ENCODE measurements at places on chromosomes 11 and 22. TPM values are rescaled to one million over a fixed set of nuclear protein-coding genes. Genes with fewer than 3 reads are reported as not detected.

JAML gene
- 87.9 TPM for total RNA-seq

ABCC8 gene
- total RNA-seq, result 4.7 TPM

C11orf68 gene
- 34.7 TPM for total RNA-seq

SLN gene
- total RNA-seq, result 1.0 TPM

OR52A1 gene
- total RNA-seq, result not detected

TMEM184B gene
- 79.2 TPM for total RNA-seq

MS4A3 gene
- total RNA-seq, result not detected

- no peak for DNase-seq
These were observed 16.1 kb upstream of the SEC14L4 start for GRCh38 chr22:30521368-30522156.

DNA sequence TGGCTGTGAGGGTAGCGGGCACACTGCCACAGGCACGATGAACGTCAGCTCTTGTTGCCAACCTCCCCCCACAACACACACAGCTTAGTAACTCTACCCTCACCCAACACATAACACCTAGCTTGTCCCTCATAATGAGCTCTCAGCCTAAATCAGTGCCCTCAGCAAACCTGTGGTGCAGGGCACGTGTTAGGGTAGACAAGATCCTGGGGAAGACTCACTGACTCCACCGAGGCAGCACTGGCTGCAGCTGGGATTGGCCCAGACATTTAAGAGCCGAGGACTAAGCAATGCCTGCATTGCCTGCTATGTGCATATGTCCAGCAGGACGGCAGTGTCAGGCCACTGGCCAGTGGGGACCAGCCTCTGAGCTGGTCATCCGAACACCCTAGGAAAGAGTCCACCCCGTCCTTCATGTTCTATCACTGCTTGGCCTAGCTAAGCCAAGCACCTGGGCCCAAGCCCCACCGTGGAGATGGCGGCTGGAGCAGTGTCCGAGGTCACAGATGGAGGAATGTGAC, 32.9 kb upstream of the TRIM29 start:
- DNase-seq, result peak; percentile 45

GRCh38 chr11:66934950-66935779, 23.0 kb downstream of the PC start:
- no peak for DNase-seq

DNA sequence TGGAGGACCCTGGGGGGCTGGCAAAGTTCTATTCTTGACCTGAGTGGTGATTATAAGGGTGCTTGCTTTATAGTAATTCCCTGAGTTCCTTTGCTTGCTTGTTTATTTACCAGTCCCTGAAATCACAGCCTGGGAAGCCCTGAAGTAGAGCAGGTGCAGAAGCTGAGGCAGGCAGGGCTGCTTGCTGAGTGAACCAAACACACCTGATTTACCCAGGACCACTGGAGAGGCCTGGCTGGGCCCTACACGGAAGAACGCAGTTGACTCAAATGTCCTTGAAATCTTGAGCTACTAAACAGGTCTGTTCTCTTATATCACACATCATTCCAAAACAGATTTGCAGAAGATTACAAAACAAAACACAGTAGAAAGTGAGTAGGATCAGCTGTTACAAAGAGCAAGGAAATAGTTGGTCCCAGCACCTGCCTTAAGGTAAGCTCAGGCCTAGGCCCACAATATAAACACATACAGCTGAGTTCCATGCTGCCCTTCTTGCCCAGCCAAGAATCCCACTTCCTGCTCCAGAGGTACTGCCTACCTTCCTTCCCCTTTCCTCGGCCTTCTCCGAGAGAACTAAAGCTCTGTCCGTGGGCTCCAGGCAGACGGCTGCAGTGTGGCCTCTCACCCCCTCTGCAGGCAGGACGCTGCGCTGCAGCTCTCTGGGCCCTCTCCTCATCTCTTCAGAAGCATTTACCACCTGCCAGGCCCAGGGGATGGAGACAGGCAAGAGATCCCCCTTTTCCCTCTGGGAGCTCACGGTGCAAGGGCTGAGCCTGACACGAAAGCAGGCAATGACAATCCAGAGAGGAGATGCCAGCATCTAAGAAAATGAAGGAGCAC, 46.1 kb upstream of the SCUBE2 start:
- peak; percentile 89 for DNase-seq

GRCh38 chr11:71934213-71934612, 5.4 kb downstream of the RNF121 start:
- DNase-seq, result no peak

DNA sequence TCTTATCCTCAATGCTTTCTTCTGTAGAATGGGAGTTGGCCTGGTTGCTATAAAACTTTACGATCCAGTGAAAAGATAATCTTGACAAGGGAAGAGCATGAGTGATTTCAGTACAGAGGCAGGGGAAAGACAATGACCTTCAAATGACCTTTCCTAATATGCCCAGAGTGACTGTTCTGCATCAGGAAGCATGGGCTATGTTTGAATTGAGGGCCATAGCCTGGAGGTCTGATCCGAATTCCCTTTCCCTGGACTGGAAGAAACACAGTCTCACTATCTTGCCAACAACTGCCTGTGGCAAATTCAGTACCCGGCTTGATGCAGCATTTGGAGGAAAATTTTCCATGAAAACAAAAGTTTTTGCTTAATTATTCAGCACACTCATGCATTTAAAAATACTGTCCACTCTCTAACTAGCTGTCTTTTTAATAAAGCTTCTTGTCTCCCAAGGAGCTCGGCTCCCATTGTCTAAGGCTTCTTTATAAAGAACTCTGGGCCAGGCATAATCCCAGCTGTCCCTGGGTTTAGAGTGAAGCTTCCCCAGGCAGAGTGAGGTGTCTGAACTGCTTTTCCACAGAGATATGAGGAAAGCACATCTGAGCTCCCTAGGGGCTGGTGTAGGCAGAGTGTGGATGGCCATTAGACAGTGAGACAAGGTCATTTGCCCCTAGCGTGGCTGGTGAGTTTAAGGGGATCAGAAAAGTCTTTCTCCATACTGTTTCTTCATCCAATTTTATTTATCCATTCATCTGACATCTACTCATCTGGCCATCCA, 132.7 kb upstream of the CADM1 start:
- DNase-seq, result no peak

GRCh38 chr22:22812031-22812905, 75.3 kb upstream of the IGLL5 start:
- DNase-seq, result no peak

- DNase-seq, result no peak
These were observed 33.7 kb downstream of the PICALM start for GRCh38 chr11:86035164-86035563.

GRCh38 chr11:65857500-65857852, 504 bp downstream of the CFL1 start:
- DNase-seq, result no peak

GRCh38 chr11:83035070-83035854, 36.4 kb downstream of the RAB30 start:
- no peak for DNase-seq

GRCh38 chr11:22432291-22433093, 94.3 kb downstream of the SLC17A6 start:
- no peak for DNase-seq

DNA sequence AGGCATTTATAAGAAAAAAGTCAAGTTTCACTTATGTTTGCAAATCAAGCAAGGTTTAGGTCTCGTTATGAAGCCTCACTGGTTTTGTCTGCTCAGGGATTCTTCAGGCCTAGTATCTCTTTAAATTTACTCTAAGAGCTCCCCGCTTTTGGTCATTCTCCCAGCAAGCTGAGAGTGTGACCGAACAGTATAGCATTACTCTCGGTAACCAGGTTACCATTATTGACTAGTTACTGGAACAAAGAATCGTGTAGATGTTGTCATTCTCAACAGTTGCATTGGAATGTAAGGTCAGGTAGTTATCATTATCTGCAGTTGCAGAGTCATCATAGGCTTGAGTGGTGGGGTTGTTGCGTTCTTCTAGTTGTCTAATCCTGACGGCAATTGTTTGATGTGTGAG, 9.8 kb upstream of the USP2 start:
- no peak for DNase-seq

DNA sequence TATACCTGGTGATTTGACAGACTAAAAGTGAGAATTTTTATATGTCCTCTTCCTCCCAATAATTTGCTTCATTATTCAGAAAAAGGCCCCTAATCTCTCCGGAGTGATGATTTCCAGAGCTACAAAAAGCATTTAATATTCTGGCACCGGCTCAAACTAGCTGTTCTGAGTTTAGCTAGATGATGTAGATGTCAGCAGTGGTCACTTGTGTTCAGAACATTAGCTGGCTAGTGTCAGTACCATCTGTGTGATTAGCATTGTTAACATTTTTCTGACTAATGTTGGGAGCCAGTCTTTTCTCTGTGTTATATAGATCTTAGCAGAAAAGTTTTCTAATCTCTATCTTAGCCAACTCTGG, 68.7 kb upstream of the RRM1 start:
- no peak for DNase-seq

- DNase-seq, result peak; percentile 60
These were observed 9.4 kb downstream of the MUC5B start for GRCh38 chr11:1232021-1232882.

GRCh38 chr11:100705447-100705846, 18.4 kb downstream of the ARHGAP42 start:
- no peak for DNase-seq

- DNase-seq, result no peak
These were observed 455.1 kb upstream of the ARHGAP42 start for GRCh38 chr11:100232006-100232405.

GRCh38 chr11:58654079-58654907, 31.8 kb downstream of the CNTF start:
- DNase-seq, result peak; percentile 89

DNA sequence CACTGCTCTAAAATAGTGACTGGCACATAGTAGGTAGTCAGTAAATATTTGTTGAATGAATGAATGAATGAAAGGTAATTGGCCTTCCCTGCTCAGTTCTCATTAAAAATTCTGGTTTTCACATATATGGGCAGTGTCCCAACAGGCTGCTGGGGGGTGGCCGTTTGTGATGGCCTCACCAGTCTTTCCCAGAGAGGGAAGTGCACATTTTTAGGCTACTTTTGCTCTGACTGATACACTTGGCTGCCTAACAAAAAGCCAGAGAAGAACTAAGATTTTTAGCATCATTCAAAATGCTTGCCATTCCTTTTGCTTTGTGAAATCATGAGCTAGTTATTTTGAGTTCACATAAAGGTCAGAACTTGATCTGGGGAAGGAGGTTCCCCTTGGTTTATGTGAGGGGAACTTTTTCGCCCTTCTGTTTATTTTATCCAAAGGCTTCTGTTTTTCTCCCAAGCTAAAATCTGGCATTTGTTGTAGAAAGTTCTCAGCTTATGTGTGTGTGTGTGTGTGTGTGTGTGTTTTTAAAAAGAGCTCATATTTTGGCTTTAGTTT, 83.1 kb downstream of the PTPRJ start:
- DNase-seq, result no peak

GRCh38 chr11:102552447-102553194, 22.1 kb upstream of the MMP7 start:
- DNase-seq, result no peak

DNA sequence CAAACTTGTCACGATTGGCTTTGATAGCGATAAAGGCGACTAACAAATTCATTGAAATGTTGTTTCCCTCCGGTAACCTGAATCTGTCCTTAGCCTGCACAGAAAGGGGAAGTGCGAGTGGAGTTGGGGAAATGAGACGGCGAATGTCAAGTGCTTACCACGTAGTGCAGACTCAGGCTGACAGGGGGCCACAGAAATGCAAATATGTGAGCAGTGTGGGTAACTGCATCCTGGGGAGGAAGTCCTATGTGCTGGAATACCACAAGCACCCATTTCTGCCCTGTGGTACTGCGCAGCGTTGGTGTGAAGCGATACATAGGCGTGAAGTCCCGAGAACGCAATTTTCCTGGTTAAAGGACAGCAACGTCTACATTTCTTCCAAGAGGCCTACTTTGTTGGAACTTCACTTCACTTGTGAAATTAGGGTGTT, 869 bp upstream of the EIF4ENIF1 start:
- DNase-seq, result peak; percentile 72

Measured in upper lobe of right lung (tissue), 1 donor.